Fibroblast of the conjunctiva (primary cell): ENCODE measurements at places on chromosomes 7 and 10.

- no peak for DNase-seq
Measured at GRCh38 chr7:150451097-150451793, 815 bp downstream of the GIMAP8 start.

GRCh38 chr10:16509996-16510395 is 11.7 kb downstream of the C1QL3 start:
- no peak for DNase-seq

DNA sequence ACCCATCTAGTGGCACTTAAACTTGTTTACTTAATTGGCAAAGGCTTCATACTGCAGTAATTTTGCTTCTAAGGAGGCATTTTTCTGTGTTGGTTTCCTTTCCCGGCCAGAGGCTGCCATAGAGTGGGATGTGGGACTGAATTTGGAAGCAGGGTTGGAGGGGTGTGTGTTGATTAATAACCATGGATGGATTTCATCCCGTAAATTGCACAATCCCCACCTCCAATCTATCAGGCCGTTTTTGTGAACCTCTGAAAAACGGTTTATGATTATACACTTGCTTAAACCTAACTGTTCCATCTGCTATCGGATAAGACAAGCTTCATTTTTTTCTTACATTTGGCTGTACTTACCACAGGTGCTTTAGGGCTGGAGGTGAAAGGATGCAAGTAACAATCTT is 1.3 kb downstream of the TMEM60 start:
- DNase-seq, result no peak

- DNase-seq, result no peak
Measured at GRCh38 chr10:68756246-68756645, 35.2 kb downstream of the CCAR1 start.

DNA sequence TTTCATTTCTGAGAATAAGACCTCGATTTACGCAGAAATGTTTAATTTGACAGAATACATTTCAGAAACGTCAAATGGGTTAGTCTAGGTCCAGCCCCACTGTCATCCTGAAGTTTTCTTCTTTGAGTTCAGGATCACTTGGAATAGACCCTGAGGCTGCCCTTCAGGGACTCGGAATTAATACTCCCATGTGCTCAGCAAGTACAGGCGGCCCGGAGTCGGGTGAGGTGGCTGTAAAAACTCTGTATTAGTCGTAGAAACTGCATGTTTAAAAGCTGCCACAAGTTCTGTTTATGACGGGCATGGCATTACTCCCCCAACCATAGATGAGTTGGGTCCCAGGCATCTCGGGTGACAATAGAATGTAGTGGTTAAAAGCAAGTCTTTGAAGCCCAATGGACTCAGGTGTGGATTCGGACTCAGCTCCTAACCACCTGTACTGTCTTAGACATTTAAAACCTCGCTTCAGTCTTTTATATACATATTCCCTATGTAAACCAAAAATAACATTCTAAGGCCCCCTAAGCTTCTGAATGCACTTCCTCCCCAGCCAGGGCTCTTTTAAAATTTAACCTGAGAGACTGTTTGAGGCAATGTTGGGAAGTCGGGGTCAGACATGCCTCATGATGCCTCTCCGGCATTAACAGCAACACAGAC is 216.3 kb downstream of the ADARB2 start:
- no peak for DNase-seq

- no peak for DNase-seq
Measured at GRCh38 chr7:8380130-8380529, 53.3 kb upstream of the NXPH1 start.
